ENCODE measurements at places on chromosomes 13 and 19.

GRCh38 chr19:4811328-4812131, 20.0 kb downstream of the TICAM1 start:
- no peak for DNase-seq
- no peaks in the 10 kb centered on the region for H3K36me3 ChIP-seq
- no peaks in the 10 kb centered on the region for H3K27me3 ChIP-seq
- H3K4me1 ChIP-seq = peaks cover 30% of the 10 kb centered on the region
- no peak overlapping the region for H3K4me3 ChIP-seq

GRCh38 chr19:47497050-47497766, 13.2 kb upstream of the KPTN start:
- H3K4me3 ChIP-seq = no peak overlapping the region
- H3K27me3 ChIP-seq = no peaks in the 10 kb centered on the region
- peak; percentile 50 for DNase-seq
- H3K36me3 ChIP-seq = peaks cover 54% of the 10 kb centered on the region

DNA sequence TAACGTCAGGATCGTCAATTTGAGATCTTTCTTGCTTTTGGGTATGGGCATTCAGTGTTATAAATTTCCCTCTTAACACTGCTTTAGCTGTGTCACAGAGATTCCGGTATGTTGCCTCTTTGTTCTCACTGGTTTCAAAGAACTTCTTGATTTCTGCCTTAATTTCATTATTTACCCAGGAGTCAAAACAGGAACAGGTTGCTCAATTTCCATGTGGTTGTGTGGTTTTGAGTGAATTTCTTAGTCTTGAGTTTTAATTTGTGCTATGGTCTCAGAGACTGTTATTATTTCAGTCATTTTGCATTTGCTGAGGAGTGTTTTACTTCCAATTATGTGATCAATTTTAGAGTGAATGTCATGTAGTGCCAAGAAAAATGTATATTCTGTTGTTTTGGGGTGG, 153.1 kb downstream of the PCDH17 start:
- H3K4me3 ChIP-seq = no peak overlapping the region
- no peaks in the 10 kb centered on the region for H3K27me3 ChIP-seq
- no peaks in the 10 kb centered on the region for H3K4me1 ChIP-seq
- H3K36me3 ChIP-seq = no peaks in the 10 kb centered on the region
- no peak overlapping the region for H3K27ac ChIP-seq
- DNase-seq = no peak

- H3K36me3 ChIP-seq = no peaks in the 10 kb centered on the region
- no peak overlapping the region for H3K27ac ChIP-seq
- H3K27me3 ChIP-seq = no peaks in the 10 kb centered on the region
- no peak overlapping the region for H3K4me3 ChIP-seq
- DNase-seq = no peak
- H3K4me1 ChIP-seq = no peaks in the 10 kb centered on the region
Measured at GRCh38 chr19:33343301-33343700, 30.2 kb upstream of the CEBPG start.

- H3K4me3 ChIP-seq = no peak overlapping the region
- no peak for DNase-seq
- no peaks in the 10 kb centered on the region for H3K4me1 ChIP-seq
Measured at GRCh38 chr13:43924549-43925245, 45.0 kb downstream of the LACC1 start.

DNA sequence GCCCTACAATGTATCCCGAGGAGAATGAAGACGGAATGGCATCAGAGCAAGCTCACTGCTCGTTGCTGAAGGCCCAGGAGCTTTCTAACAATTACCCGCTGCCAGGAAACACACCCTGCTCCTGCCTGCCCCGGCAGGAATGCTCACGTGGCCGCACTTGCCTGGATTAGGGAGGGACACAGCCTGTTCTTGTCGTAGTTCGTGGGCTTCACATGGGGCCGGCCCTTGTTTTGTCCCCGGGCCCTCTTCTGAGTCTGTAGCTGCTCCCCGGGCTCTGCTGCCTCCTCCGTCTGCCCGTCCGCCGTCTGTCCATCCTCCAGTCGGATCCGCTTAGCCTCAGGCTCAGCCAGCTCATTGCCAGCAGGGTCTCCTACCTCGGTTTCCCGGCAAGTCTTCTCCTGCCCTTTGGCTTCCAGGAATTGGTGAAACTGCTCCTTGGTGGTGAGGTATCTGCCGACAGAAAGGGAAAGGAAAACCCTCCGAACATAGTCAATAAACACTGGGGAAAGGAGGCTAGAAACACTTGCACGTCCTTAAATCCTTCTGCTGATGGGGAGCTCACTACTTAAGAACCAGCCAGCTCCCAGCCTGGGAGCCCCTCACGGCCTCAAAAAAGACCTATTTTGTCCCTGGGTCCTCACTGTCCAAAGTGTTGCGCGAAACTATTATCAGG, 941 bp downstream of the DUS3L start:
- DNase-seq = no peak
- H3K4me3 ChIP-seq = peak overlapping the region; percentile 78
- H3K36me3 ChIP-seq = peaks cover 7% of the 10 kb centered on the region
- H3K27me3 ChIP-seq = no peaks in the 10 kb centered on the region

- H3K4me1 ChIP-seq = no peaks in the 10 kb centered on the region
- DNase-seq = no peak
- peaks cover 18% of the 10 kb centered on the region for H3K27me3 ChIP-seq
- no peak overlapping the region for H3K4me3 ChIP-seq
- H3K36me3 ChIP-seq = no peaks in the 10 kb centered on the region
- H3K27ac ChIP-seq = no peak overlapping the region
Measured at GRCh38 chr13:111895896-111896821, 170.8 kb upstream of the SOX1 start.

DNA sequence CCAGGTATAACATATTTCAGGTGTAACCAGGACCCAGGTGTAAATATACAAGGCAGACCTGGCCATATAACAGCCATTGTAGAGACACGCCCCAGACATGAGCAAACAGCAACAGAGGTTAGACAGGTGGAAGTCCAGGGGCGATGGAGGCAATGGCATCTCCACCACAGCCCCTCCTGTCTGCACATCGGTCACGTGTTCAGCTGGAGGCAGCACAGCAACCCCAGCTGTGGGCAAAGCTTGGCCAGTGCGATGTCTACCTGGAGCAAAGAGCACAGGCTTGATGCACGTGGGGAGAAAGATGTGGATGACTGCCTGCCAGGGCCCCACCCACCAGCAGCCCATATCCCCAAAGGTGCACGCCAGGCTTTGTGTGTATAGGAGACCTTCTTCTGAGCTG, 4.4 kb downstream of the CYP4F2 start:
- H3K4me3 ChIP-seq = no peak overlapping the region
- H3K27me3 ChIP-seq = no peaks in the 10 kb centered on the region
- no peak overlapping the region for H3K27ac ChIP-seq
- DNase-seq = no peak
- H3K4me1 ChIP-seq = no peaks in the 10 kb centered on the region

GRCh38 chr13:113273851-113274590, 23.0 kb upstream of the LAMP1 start:
- no peak for DNase-seq
- no peak overlapping the region for H3K4me3 ChIP-seq
- no peaks in the 10 kb centered on the region for H3K36me3 ChIP-seq
- peaks cover 7% of the 10 kb centered on the region for H3K4me1 ChIP-seq
- H3K27me3 ChIP-seq = no peaks in the 10 kb centered on the region

- peak; percentile 32 for DNase-seq
- peaks cover 13% of the 10 kb centered on the region for H3K4me1 ChIP-seq
- no peaks in the 10 kb centered on the region for H3K36me3 ChIP-seq
- H3K27ac ChIP-seq = no peak overlapping the region
- peaks cover 5% of the 10 kb centered on the region for H3K27me3 ChIP-seq
Measured at GRCh38 chr19:3710265-3710812, 2.2 kb downstream of the TJP3 start.

DNA sequence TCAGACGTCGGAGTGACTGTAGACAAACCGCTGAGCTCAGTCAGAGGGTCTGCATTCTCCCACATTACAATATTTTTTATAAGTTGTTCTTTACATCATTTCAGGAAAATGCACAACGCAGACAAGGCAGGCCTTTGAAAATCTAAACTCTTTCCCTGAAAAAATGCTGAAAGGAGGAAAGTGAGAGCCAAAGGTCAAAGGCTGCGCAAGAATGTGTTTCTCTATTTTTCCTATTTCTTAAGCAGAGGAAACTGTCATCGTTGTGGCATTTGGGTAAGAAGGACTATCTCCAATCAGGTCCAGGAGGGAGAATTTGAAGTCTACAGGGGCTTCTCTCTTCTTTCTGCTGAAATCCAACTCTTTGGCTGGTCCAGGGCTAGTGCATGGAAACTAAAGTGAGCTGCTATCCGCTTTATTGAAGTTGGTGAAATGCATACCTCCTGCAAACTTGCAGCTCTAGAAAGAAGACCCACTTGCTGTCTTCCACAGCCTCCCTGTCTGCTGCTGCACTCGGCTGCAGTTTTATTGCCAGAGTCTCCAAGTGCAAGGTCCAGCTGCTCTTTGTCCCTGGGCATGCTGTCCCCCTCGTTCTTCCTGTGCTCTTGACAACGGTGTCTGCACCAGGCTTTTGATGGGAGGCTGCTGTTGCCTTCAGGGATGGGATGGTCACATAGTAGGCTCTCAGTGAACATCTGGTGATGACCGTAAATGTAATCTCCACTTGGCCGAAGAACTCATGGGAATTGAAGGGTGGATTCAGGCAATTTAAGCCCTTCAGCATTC, 31.2 kb downstream of the ZNF536 start:
- no peak for DNase-seq
- H3K4me3 ChIP-seq = no peak overlapping the region
- no peaks in the 10 kb centered on the region for H3K27me3 ChIP-seq
- no peak overlapping the region for H3K27ac ChIP-seq

DNA sequence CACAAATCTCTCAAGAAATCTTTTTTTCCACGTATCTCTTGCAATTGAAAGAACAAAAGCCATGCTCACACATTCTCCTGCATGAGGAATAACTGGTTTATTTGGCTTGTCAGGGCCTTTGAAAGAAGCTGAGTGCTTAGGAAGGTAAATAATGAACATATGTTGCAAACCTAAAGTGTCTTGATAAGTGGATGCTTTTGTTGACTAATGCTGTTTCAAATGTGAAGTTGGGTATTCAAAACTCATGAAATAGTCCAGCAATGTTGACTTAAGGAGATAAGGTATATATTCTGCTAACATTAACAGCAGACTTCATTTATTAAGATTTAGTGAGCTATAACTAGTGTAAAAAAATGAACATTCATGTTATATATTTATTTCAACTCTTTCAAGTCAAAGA, 1792.7 kb upstream of the MIR17HG start:
- H3K4me1 ChIP-seq = no peaks in the 10 kb centered on the region
- no peaks in the 10 kb centered on the region for H3K36me3 ChIP-seq
- DNase-seq = no peak
- H3K27ac ChIP-seq = no peak overlapping the region

DNA sequence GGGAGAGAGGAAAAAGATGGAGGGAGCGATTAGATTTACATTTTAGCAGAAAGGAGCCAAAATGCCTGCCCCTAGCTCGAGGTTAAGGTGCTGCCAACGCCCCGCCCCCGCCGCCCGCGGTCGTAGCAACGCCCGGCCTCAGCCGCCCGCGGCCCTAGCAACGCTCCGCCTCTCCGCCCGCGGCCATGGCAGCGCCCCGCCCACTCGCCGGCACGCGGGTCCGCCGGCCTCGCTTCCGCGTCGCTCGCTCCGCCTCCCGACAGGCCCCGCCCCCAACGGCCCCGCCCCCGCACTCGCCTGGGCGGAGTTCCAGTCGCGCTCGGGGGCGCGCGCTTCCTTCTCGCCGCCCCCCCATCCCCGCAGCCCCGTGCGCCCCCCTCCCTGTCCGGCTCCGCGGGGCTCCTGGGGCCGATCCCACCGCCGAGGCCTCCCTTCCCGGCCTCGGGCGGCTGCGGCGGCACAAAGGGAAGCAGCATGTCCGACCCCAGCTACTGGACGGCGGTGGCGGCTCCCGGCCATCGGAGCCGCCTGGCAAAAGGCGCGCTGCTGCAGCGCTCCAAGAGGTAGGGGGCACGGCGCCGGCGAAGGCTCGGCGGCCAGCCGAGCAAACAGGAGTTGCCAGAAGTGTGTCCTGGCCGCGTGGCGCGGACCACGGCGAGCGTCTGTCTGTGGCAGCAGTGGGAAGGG, 20.3 kb downstream of the MAST3 start:
- H3K27me3 ChIP-seq = no peaks in the 10 kb centered on the region
- H3K4me3 ChIP-seq = peak overlapping the region; percentile 67
- H3K27ac ChIP-seq = peak overlapping the region; percentile 51
- peaks cover 10% of the 10 kb centered on the region for H3K4me1 ChIP-seq

GRCh38 chr13:113809934-113810333, 50.9 kb downstream of the TMEM255B start:
- DNase-seq = no peak
- H3K4me3 ChIP-seq = no peak overlapping the region
- no peak overlapping the region for H3K27ac ChIP-seq
- H3K27me3 ChIP-seq = no peaks in the 10 kb centered on the region

DNA sequence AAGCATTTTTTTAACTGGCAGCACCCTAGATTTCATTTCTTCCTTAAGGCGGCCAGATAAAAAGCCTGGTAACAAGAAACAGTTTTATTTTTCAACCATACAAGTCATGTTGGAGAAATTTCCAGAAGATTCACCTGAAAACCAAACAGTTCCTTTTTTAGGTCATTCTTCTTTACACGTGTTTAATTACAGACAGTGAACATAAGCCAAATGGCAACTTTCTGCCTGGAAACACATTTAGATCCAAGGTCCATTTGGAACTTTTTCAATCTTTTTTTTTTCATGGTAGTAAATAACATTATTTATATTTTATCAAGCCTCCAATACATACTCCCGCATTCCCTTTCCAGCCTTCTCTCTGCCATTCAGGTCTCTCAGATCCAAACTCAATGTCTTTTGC, 886.1 kb upstream of the MIR17HG start:
- H3K4me3 ChIP-seq = no peak overlapping the region
- no peaks in the 10 kb centered on the region for H3K27me3 ChIP-seq
- no peaks in the 10 kb centered on the region for H3K4me1 ChIP-seq
- H3K36me3 ChIP-seq = no peaks in the 10 kb centered on the region

GRCh38 chr13:40927929-40928328, 91.2 kb downstream of the ELF1 start:
- DNase-seq = no peak
- H3K4me3 ChIP-seq = no peak overlapping the region
- peaks cover 13% of the 10 kb centered on the region for H3K36me3 ChIP-seq
- no peaks in the 10 kb centered on the region for H3K27me3 ChIP-seq
- H3K27ac ChIP-seq = no peak overlapping the region

DNA sequence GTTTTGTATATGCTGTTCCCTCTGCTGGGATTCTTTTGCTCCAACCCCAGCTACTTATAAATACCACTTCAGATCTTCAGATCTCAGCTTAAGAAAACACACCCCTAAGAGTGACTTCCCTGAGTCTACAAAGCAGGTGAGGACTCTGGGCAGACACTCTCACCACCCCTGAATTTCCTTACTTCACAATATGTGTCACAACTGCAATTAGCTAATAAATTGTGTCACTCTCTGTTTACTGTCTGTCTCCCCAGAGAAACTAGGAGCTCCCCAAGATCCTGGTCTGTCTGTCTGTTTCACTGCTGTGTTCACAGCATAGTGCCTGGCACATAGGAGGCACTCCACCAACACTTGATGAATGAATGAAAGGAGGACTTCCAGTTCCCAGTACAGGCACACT, 14.4 kb downstream of the CEBPA start:
- no peaks in the 10 kb centered on the region for H3K27me3 ChIP-seq
- H3K4me3 ChIP-seq = no peak overlapping the region
- H3K36me3 ChIP-seq = no peaks in the 10 kb centered on the region
- DNase-seq = no peak
- no peak overlapping the region for H3K27ac ChIP-seq

Data from gastrocnemius medialis (tissue), 4 donors.